Memory B cell (primary cell): ENCODE measurements at places on chromosomes 12 and 14.

- no peak for DNase-seq
Measured at GRCh38 chr12:98618952-98619351, 25.5 kb downstream of the SLC25A3 start.

DNA sequence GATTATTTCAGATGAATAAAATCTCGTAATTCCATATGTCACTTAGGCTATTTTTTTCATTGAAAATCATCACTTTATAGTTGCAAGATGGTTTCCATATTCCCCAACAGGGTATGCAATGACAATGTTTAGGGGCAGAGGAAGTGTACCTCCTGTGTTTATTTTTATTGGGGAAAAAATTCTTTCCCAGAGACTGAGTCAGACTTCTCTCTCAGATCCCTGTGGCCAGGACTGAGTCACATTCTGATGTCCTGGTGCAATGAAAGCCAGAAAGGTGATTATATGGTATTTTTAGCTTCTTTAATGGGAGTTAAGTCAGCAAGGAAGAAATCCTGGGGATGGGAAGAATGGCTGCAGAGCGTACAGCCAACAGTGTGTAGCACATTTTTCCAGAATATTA is 196.9 kb upstream of the ALG10 start:
- no peak for DNase-seq

- DNase-seq: no peak
Measured at GRCh38 chr14:70358631-70359030, 852 bp downstream of the COX16 start.

- DNase-seq: no peak
Measured at GRCh38 chr14:74134484-74134883, 49.7 kb downstream of the LIN52 start.

- DNase-seq: no peak
Measured at GRCh38 chr14:37483672-37484071, 111.4 kb downstream of the FOXA1 start.

DNA sequence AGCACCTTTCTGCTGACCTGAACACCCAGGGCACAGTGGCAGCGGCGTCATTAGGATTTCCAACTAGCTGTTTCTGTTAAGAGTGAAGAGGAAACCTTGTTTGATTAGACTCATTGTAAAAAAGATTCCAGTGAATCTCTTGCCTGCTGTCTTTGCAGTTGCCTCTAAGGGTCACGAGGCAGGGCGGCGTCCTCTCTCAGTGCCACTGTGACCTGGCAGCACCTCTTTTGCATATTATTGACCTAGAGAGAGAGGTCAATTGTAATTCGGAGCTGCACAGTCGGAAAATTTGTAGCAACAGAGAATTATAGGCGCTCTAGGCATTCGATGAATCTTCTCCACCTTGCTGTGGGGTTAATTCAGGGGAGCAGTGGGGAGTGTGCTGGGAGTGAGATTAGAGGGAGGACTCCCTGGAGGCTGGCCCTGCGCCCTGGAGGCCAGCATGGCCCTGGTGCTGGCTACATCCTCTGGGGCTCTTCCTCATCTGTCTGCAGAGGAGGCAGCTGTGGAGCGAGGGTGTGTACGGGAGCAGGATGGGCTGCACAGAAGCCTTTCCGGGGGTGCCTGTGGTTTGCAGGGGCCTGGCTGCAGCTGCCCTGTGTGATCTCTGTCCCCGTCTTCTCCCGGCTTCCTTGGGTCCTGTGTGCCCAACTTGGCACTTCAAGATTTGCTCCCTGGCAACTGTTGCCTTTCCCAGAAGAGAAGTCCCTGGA is 14.3 kb downstream of the PACS2 start:
- no peak for DNase-seq

DNA sequence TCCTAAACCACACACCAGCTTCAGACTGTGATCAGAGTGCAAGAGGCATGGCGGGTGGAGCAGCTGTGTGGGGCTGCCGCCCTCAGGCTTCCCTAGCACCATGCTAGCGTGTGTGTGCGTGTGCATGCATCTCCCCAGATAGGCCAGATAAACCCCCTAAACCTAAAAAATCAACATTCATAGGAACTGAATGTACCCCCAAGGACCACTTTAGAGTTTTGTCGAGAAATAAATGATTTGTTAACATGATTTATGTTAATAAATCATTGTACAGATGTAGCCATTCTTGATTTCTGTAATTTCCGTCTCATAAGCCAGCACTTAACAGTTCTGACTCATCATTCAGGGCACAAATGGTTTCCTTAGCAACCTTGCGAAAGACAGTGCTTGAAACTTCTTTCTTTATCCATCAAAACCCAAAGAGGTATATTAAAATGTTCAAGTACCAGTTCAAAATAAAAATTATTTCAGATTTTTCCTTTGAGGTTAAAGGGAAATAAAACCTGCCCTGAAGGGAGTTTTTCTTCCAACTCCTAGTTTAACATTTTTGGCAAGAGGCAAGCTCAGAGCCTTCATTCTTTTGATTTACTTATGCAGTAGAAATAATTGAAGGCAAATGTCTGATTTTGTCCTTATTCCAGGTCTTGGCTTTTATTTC is 206.2 kb upstream of the RGS6 start:
- DNase-seq: no peak

DNA sequence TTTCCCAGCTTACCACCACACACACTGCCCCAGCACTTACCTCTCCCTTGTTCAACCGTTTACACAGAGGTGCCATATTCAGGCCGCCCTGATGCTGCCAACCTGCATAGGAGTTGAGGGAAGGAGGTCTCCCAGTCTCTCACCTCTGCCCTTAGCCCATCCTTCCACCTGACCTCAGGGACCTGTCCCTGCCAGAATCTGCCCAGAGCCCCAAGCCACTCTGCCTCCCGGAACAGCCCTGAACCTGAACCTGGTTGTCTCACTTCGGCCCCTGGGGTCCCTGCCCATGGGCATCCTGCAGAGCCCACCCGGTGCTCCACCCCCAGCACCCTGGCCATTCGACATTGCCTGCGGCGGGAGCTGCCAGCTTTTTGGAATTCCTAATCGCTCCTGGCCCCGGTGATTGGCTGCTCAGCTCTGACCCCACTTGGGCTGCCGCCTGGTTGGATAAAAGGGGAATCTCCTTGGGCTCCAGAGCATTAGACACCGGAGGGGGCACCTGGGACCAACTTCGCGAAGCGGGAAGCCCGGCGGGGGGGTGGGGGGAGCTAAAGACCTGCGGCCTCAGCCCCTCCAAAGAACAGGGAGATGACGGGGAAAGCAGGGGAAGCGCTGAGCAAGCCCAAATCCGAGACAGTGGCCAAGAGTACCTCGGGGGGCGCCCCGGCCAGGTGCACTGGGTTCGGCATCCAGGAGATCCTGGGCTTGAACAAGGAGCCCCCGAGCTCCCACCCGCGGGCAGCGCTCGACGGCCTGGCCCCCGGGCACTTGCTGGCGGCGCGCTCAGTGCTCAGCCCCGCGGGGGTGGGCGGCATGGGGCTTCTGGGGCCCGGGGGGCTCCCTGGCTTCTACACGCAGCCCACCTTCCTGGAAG is at the start of gene VSX2:
TSS of gene VSX2 (plus strand) at position 476 of the 874 bp plus-strand sequence. CDS start at position 589, 113 bp downstream.
- DNase-seq: no peak

DNA sequence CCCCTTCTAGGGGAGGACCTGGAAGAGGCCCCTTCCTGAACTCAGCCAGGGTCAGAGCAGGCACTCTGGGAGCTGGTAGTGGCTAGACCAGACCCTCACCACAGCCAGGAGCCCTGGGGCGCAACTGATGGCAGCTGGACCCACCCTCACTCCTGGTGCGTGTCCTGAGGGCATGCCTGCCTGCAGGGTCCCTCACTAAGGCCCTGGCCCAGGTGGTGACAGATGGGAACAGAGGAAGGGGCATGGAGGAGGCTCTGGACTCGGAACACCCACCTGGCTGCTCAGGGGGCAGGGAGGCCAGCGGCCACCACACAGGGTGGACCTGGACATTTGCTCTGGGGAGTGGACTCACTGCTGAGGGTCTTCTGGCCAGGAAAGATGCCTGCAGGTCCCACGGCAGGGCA is 342.2 kb upstream of the SFSWAP start:
- no peak for DNase-seq

- no peak for DNase-seq
Measured at GRCh38 chr12:71548893-71549292, 109.3 kb downstream of the LGR5 start.

DNA sequence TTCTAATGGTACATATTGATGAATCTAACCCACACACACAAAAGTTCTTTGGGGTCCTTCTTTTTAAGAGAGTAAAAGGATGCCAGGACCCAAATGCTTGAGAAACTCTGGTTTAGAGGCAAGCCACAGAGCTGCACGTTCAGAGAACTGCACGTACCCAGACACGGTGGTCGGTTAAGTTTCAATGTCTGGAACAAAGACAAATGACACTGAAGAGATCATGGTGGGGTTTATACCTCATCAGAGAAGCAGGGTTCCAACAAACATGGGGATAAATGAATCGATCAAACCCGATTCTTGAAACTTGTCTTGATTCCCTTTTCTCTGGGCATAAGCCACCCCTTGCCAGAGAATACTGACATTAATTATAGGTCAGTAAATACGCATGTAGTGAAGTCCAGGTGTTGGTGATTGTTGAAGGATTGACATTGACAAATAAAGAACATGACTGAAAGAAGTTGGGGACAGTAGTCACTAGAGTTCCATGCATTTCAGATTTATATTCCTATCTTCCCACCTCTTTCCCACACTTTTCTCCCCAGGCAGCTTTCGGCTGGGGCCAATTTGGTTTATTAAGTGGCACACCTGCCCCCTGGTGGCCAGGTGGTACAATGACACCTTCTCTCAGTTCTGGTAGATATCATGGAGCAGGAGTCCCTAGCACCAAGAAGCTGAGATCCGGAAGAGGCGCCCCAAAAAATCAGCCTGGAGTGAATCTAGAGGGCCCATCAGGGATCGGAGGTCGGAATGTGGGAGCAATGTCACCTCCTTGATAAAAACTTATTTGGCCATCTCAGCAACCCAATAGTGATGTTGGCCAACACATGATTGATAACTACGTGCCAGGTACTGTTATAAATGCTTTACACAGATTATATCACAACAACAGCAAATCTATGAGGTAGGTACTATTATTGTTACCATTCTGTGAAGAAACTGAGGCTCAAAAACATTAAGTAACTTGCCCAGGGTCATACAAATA is 17.8 kb upstream of the HDAC7 start:
- DNase-seq: peak; percentile 71

- no peak for DNase-seq
Measured at GRCh38 chr12:31460024-31460423, 130.9 kb downstream of the DENND5B start.

GRCh38 chr12:106715582-106715981 is 58.9 kb upstream of the RIC8B start:
- no peak for DNase-seq

- no peak for DNase-seq
Measured at GRCh38 chr14:38948576-38948975, 154.5 kb downstream of the SEC23A start.

- DNase-seq: no peak
Measured at GRCh38 chr12:120056739-120057138, 59.8 kb downstream of the RAB35 start.

GRCh38 chr12:113764661-113765060 is 201.5 kb downstream of the RBM19 start:
- no peak for DNase-seq

GRCh38 chr14:52977798-52978197 is 26.9 kb upstream of the FERMT2 start:
- no peak for DNase-seq

- no peak for DNase-seq
Measured at GRCh38 chr14:68669111-68669511, 123.8 kb downstream of the ZFP36L1 start.

GRCh38 chr14:105201925-105202513 is 20.9 kb upstream of the NUDT14 start:
- peak; percentile 43 for DNase-seq

DNA sequence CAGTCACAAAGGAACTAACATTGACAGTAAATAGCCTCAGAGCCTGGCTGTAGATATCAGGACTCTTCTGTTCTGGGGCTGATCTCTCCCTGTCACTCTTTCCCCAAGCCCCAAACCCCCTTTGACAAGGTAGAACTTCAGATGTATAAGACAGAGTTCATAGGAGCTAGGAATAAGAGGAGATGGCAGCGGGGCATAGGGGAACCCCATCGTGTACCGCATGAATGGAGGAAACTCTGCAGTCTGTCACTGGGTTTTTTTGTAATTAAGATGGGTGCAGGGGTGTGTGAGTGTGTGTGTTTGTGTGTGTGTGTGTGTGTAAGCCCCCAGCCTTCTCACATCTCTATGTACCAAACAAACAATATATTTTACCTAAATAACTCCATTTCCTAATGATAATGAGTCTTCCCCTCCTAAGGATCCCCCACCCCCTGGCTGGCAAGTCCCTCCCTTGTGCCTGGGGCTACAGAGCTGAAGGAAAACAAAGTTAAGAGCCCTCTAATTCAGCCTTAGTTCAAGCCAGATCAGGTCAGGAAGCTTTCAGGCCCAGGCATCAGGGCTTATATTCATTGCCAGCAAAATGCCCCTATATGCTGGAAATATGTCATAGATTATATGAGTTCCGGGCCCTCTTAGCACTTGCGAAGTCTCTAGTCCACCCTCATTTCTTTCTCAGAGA is 9.1 kb upstream of the HOXC4 start:
- DNase-seq: no peak

GRCh38 chr14:51318813-51319597 is 79.0 kb downstream of the TMX1 start:
- no peak for DNase-seq

DNA sequence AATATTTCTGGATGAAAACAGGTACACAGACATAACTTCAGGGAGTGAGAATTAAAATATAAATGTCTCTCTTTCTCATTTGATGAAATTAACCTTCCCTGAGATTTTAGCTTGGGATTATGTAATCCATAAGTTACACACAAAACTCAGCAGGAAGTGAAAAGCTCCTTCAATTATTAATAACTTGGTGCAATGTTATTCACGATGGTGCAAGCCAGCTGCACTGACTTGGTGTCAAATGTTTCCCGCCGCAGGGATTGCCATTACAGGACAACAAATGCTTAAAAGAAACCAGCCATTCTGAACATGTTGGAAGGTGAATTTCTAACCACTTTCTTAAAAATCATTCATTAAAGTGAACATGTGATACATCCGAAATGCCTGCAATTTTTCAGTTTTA is 250.4 kb downstream of the FOXN3 start:
- no peak for DNase-seq

GRCh38 chr12:71708658-71709057 is 22.8 kb downstream of the TMEM19 start:
- no peak for DNase-seq

DNA sequence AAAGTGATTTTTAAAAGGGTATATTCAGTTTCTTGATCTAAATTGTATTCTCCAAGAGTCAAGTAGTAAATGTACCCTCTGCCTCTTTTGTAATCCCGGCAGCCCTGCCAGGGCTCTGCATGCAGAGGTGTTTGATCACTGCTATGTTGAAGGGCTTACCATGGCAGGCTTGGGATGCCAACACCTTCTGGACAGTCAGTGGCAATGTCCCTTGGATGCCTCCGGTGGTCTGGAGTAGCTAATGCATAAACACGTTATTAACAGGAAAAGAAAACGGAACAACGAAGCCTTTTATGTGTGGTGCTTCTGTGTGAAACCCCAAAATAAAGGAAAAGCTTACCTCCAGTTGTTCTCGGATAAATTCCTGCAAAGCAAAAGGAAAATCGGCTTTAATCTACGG is 19.9 kb downstream of the EIF2B2 start:
- DNase-seq: no peak
